Mammary epithelial cell (primary cell): ENCODE measurements at places on chromosomes 1 and 21.

- no peak for DNase-seq
Measured at GRCh38 chr21:42321231-42321630, 6.0 kb upstream of the TFF3 start.

GRCh38 chr1:93716163-93716562 is 34.5 kb upstream of the BCAR3 start:
- no peak for DNase-seq

DNA sequence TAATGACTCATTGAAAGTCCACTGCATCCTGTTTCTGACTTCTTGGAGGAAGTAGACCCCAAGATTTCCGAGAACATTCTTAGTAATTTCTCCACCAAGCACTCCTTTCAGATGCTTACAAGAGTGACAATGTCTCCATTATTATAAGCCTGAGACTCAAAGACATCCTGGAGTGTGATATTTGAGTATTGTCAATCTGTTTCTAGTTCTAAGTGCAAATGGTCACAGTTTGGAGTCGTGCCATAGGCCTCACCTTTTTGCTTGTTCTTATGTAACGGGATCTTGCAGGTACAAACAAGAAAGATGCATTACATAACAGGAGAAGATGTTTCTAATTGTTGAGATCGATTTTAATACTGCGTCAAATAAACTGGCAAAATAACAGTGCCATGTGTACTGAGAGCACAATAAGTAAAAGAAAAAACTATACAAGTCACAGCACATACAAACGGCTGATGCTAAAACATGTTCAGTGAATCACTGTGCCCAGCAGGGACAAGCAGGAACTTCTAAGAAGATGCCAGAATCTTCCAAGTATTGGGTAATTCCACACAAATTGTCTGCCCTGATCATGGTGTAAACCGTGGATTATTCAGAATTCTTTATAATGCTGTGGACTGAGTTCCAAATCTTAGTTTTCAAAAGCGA is 54.1 kb downstream of the CD2 start:
- peak; percentile 80 for DNase-seq

DNA sequence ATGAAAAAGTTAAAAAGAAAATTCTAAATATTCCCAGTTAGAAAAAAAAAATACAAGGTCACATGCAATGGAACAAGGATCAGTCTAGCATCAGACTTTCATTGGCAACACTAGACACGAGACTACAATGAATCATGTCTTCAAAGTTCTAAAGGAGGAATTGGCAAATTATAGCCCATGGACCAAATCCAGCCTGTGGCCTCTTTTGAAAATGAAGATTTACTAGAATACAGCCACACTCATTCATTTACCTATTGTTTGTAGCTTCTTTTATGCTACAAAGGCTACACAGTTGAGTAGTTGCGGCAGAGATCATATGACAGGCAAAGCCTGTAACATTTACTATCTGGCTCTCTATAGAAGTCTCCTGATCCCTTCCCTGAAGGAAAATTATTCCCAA is 71.4 kb downstream of the MRPL39 start:
- DNase-seq = no peak

DNA sequence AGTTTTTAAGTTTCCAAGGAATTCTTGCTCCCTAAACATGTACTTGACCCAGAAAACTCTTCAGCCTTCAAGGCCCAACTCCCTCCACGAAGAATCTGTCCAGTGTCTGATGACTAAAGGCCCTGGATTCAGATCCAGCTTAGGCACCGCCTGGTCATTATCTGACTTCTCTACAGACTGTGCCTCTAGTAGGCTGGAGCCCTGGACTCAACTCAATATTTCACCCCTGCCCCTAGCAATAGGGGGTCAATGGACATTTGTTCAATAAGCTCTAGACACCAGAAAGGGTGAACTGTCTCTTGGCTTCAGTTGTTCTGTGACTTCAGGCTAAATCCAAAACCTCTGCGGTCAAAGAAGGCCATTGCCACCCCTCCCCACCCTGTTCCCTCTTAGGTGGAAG is 34.5 kb downstream of the NUAK2 start:
- DNase-seq = no peak

DNA sequence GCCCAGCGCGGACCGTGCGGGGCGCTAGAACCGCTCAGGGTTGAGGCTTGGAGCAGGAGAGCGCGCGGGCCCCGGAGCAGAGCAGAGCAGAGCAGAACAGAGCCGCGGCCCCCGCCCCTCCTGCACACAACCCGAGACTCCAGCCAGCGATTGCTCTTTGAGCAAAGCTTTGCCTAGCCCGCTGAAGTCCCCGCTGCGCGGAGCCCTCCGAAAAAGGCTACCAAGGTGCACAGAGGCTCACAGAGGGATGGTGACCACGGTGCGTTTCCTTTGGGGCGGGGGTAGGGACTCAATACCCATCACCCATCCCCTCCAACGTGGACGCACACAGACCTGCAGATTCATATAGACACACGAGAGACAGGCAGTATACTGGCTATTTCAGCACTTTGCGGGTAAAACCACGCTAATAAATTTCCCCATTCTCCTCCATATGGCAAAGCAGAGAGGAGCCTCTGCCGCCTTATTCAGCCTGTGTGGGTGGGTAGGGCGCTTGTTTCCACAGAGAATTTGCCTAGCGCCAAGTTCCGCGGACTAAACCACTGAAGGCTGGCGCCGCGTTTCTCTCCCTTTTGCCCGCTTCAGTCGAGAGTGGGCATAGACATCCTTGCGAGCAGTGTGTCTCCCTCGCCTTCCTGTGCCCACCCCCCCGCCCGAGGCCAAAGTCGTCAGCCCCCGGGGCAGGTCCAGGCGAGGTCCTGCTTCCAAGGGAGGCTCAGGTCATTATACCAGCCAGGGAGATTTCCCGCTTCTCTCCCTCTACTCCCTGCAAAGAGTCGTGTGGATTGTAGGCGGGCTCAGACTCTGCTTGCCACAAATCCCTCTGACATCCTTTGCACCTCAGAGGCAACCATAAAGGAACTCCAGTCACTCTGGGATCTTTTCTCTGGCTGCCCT is 8.5 kb downstream of the HLX start:
- DNase-seq = no peak
